ENCODE measurements at places on chromosomes 16 and 17.

DNA sequence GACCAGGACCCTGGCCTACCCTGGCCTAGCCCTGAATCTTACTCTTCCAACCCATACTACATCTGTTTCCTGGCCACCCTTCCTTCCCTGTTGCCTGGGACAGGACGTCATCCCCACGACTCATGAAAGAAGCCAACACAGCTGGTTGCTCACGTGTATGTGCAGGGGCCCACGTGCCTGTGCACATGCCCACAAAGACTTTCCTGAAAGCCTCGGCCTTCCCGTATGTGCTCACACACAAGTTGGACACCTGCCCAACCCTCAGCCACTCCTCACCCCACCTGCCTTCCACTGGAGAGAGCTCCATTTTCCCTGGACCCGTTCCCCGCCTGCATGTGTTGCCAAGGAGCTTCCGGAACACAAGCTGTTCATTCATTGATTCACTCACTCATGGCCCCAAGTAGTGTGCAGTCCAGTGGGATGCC is 7.0 kb downstream of the PLXDC1 start:
- peak; percentile 53 for DNase-seq

GRCh38 chr16:55876854-55877253 is 1.7 kb upstream of the CES5A start:
- no peak for DNase-seq

DNA sequence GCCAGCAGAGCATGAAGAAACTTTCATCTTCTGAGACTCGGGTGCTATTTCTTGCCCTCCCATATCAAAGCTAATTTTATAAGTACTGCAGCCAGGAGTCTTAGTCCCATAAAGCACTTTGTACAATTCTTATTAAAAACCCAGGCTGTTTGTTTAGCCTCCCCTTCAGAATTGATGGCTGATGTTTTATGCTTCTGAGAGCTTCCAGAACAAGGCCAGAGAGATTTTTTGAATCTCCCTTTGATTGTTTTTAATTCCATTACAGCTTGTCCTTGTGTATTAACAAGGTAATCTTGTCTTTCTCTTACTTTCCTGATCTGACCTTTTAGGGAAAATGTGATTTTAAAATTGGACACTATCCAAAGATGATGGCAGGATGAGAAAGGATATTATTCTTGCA is 16.3 kb downstream of the COQ7 start:
- DNase-seq: no peak

- DNase-seq: no peak
Measured at GRCh38 chr17:75168998-75169397, 13.8 kb downstream of the SUMO2 start.

- peak; percentile 16 for DNase-seq
Measured at GRCh38 chr17:70636517-70637133, 467.3 kb downstream of the KCNJ2 start.

- no peak for DNase-seq
Measured at GRCh38 chr16:65446427-65446826, 324.6 kb upstream of the CDH11 start.

- DNase-seq: peak; percentile 17
Measured at GRCh38 chr17:68512960-68513474, 787 bp downstream of the PRKAR1A start.

GRCh38 chr17:7992924-7993323 is 9.5 kb upstream of the GUCY2D start:
- no peak for DNase-seq

- DNase-seq: no peak
Measured at GRCh38 chr17:14559264-14560119, 258.6 kb downstream of the HS3ST3B1 start.

- no peak for DNase-seq
Measured at GRCh38 chr17:57634713-57635465, 110.2 kb downstream of the CCDC182 start.

GRCh38 chr16:11797166-11797956 is at the start of gene ZC3H7A:
Gene ZC3H7A (minus strand): TSS chr16:11797258. CDS start chr16:11782354, 14,904 bp downstream.
- DNase-seq: peak; percentile 93

- no peak for DNase-seq
Measured at GRCh38 chr16:78648517-78648916, 549.1 kb downstream of the WWOX start.

- DNase-seq: no peak
Measured at GRCh38 chr16:75624921-75625334, 1.8 kb upstream of the ADAT1 start.

GRCh38 chr17:5011928-5012327 is 14.2 kb downstream of the KIF1C start:
- no peak for DNase-seq

DNA sequence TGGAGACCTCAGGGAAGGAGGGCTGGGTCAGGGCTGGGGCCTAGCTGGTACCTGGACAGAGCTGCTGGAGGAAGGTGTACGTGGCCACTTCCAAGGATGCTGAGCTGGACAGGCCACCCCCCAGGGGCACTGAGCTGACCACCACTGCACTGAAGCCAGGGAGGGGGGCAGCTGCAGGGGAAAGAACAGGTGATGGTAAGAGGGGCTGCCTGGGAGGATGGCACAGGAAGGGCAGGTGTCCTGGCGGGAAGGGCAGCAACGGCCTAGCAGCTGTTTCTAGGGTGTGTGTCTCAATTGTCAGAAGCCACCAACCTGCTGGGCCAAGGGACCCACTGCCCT is 1.8 kb downstream of the GALK1 start:
- DNase-seq: no peak

DNA sequence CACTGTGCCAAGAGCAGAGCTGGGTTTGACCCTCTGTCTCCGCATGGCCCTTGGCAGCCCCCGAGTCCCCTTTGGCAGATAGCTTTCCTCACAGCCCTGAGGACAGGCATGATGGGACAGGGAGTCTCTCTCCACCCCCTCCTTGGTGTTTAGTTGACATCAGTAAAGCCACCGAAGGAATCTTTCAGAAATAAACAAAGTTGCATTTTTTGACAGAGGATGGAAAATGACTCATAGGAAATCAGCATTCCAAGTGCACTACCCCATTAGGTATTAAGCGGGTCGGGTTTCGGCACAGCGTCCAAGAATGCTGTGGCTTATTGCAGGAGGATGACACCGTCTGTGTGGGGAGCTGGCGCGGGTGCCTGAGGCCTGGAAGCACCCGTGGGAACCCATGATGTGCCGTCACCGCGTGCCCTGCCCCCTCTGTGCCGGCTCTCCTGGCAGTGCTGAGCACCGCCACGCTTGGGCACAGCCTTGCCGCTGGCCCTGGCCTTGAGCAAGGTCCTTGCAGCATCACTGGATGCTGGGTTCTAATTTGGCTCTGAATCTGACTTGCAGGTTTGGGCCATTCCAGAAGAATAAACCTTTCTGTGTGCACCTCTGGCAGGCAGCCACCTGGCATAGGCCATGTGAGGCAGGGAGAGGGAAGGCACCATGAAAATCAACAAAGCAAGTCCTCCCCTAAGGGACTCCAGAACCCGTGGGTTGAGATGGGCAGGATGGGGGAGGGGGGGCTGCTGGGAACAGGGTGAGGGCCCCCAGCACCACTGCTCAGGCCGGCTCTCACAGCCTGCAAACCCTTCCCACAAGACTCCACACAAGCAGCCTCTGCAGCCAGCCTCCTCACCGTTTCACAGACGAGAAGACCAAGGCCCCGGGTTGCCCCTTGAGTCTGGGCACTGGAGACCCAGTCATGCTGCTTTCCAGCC is 50.5 kb upstream of the ZNF469 start:
- peak; percentile 100 for DNase-seq

- no peak for DNase-seq
Measured at GRCh38 chr16:6835516-6835915, 497.1 kb upstream of the RBFOX1 start.

GRCh38 chr17:36195434-36196130 is 976 bp downstream of the CCL3L1 start:
- no peak for DNase-seq

GRCh38 chr16:81313701-81314602 is 810 bp upstream of the GAN start:
- DNase-seq: no peak

DNA sequence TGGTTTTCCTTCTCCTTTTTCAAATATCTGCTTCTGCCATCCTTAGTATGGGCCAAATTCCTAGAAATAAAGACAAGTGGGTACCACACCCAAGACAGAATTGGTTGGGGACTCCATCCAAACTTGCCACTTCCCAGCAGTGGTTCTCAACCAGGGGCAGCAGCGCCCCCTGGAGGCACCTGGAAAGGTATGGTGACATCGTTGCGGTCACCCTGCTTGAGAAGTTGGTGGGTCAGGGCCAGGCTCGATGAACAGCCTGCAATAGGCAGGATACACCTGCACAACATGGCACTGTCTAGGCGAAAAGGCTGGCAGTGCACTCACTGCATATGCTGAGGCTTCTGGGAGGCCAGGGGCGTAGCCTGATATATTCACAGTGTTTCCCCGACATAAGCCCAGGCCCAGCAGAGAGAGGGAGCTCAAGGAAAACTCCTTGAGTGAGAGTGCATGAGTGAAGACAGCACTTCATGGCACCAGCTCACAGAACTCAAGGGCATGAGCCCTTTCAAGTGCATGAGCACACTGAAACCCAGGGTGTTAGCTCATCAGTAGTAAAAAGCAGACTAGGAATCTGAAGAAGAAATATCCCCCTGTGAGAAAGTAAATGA is 57.7 kb downstream of the CMC2 start:
- no peak for DNase-seq

DNA sequence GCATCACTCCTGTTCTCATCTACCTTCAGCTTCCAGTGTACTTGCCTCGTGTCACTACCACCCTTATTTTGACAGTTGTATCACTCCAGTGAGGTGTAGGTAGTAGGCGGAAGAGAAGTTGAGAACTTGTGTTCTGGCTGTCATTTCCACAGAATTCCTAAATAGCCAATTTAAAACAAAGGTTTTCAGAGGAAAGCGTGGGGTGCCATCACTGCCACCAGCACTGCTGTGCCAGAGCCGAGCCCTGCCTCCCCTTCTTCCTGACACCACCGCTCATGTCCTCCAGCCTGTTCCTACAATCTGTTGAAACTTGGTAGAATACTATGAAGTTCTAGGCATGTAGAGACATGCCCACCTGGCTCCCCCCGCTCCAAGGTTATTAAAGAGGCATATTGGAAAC is 215.8 kb downstream of the TANC2 start:
- DNase-seq: no peak

- DNase-seq: no peak
Measured at GRCh38 chr17:5123343-5124124, 7.7 kb downstream of the USP6 start.

GRCh38 chr16:35605921-35606320 is 2146.5 kb downstream of the TP53TG3F start:
- DNase-seq: no peak

DNA sequence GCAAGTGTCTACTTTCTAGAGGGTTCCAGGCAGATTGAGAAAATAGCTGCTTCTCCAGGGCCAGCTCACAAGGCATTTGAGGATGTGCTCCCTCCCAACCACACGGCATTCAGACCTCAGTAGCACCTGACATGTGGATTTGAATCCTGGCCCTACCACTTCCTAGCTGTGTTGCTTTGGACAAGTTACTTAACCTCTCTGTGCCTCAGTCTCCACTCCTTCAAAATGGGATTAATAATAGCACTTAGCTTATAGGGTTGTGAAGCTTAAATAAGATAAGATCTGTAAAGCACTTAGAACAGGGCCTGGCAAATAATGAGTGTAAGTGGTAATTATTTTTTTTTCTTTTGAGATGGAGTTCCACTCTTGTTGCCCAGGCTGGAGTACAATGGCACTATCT is 21.0 kb upstream of the NOMO2 start:
- no peak for DNase-seq
